ENCODE measurements at places on chromosomes 3 and 15. TPM values are rescaled to one million over a fixed set of nuclear protein-coding genes. Genes with fewer than 3 reads are reported as not detected.
A peak's percentile ranks its signal among the peaks of the same experiment; 100 is the strongest.

- H3K27me3 ChIP-seq: no peaks in the 10 kb centered on the region
- no peak overlapping the region for H3K27ac ChIP-seq
- H3K4me1 ChIP-seq: no peaks in the 10 kb centered on the region
- H3K36me3 ChIP-seq: no peaks in the 10 kb centered on the region
- DNase-seq: no peak
- H3K4me3 ChIP-seq: no peak overlapping the region
These were observed 78.3 kb downstream of the WNT7A start for GRCh38 chr3:13801361-13802204.

GRCh38 chr3:28598165-28598564, 249.5 kb upstream of the AZI2 start:
- no peak overlapping the region for H3K4me3 ChIP-seq
- H3K4me1 ChIP-seq: no peaks in the 10 kb centered on the region
- no peak for DNase-seq
- no peak overlapping the region for H3K27ac ChIP-seq
- no peaks in the 10 kb centered on the region for H3K36me3 ChIP-seq

DNA sequence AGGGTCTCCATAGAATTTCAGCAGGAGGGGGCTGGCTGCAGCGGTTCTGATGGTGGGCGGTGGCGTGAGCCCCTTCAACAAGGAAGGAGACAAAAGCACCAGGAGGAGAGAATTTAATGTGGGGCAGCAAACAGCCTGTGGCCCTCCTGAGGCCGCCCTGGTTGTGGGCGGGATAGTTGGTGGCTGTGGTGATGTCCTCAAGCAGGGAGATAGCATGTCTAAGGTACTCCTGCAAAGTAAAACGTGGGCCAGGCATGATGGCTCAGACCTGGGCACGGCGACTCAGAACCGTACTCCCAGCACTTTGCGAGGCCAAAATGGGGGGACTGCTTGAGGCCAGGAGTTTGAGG, 94.0 kb downstream of the LRRK1 start:
- H3K36me3 ChIP-seq: peaks cover 13% of the 10 kb centered on the region
- no peaks in the 10 kb centered on the region for H3K27me3 ChIP-seq
- peaks cover under 1% of the 10 kb centered on the region for H3K4me1 ChIP-seq
- H3K27ac ChIP-seq: no peak overlapping the region
- no peak overlapping the region for H3K4me3 ChIP-seq

HGD gene
- total RNA-seq: 0.59 TPM

TGM4 gene
- 0.46 TPM for total RNA-seq

GRCh38 chr3:62242831-62243509, 130.4 kb downstream of the FEZF2 start:
- DNase-seq: no peak
- no peak overlapping the region for H3K4me3 ChIP-seq
- H3K27me3 ChIP-seq: no peaks in the 10 kb centered on the region
- H3K4me1 ChIP-seq: no peaks in the 10 kb centered on the region
- H3K36me3 ChIP-seq: no peaks in the 10 kb centered on the region
- no peak overlapping the region for H3K27ac ChIP-seq

DNA sequence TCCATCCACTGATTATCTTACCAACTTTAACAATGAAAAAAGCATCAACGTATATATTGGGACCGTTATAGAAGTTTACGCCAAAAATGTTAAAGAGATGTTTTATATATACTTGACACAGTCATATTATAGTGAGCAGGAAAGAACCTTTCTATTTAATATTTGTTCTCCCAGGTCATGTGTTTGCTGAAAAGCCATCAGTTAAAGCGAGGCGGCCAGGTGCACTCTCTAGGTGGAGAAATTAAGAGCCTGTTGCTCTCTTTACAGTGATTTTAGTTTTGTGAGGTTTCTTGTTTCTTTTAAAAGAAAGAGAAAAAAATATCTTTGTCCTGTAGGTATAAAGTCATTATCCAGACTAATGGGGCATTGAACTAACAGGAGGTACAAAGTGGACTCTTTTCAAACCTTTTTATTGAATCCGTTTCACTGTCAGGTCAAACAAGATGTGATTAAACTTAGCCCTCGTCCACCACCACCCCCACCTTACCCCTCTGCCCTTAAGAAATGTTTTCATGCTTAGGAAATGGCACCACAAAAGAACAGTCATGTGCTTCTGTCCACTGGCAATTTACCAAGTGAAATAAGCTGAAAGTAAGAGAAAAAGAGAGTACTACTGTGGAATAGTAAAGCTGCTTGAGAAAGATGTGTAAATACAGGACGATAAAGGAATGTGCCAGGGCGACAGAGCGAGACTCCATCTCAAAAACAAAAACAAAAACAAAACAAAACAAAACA, 279.9 kb downstream of the PTPRG start:
- no peak overlapping the region for H3K27ac ChIP-seq
- no peaks in the 10 kb centered on the region for H3K36me3 ChIP-seq
- no peaks in the 10 kb centered on the region for H3K4me1 ChIP-seq

GRCh38 chr15:75916978-75917377, 13.3 kb downstream of the FBXO22 start:
- peaks cover 16% of the 10 kb centered on the region for H3K36me3 ChIP-seq
- H3K27ac ChIP-seq: no peak overlapping the region
- H3K27me3 ChIP-seq: no peaks in the 10 kb centered on the region
- no peak overlapping the region for H3K4me3 ChIP-seq
- H3K4me1 ChIP-seq: no peaks in the 10 kb centered on the region

GRCh38 chr15:68666120-68666811, 87.5 kb downstream of the CORO2B start:
- no peaks in the 10 kb centered on the region for H3K27me3 ChIP-seq
- DNase-seq: no peak
- H3K27ac ChIP-seq: no peak overlapping the region
- H3K4me1 ChIP-seq: no peaks in the 10 kb centered on the region
- no peak overlapping the region for H3K4me3 ChIP-seq

GRCh38 chr3:197709135-197709534, 27.6 kb downstream of the RUBCN start:
- H3K27ac ChIP-seq: no peak overlapping the region
- H3K4me1 ChIP-seq: peaks cover 16% of the 10 kb centered on the region
- H3K36me3 ChIP-seq: no peaks in the 10 kb centered on the region
- DNase-seq: no peak
- no peak overlapping the region for H3K4me3 ChIP-seq

IDH3A gene
- 116 TPM for total RNA-seq

MYRIP gene
- total RNA-seq: 0.59 TPM

GRCh38 chr15:59131456-59131855, 26.5 kb downstream of the CCNB2 start:
- no peaks in the 10 kb centered on the region for H3K27me3 ChIP-seq
- peaks cover 17% of the 10 kb centered on the region for H3K36me3 ChIP-seq
- no peak for DNase-seq

DNA sequence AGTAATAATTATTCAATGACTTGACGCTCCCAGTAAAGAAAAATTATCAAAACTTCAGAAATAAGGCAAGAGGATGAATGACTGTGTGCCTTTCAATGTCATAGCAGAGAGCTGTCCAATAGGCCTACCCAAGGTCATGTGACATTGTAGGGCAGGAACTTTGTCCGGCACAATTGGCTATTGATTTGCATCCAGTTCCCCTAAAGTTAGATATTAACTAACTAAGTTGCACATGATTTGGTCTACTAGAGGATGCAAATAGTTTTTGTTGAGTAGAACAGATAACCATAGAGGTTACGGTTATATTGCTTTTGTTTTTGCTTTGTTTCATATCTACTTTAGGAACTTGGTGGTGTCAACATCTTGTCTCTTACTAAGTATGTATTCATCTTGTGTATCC, 127.9 kb upstream of the PFN2 start:
- H3K36me3 ChIP-seq: no peaks in the 10 kb centered on the region
- H3K4me1 ChIP-seq: no peaks in the 10 kb centered on the region

COL6A5 gene
- not detected for total RNA-seq

GRCh38 chr15:63231706-63232105, 42.3 kb downstream of the RAB8B start:
- H3K36me3 ChIP-seq: no peaks in the 10 kb centered on the region
- no peak for DNase-seq
- H3K4me1 ChIP-seq: no peaks in the 10 kb centered on the region
- no peak overlapping the region for H3K27ac ChIP-seq
- no peaks in the 10 kb centered on the region for H3K27me3 ChIP-seq

GRCh38 chr15:80709542-80709941, 14.4 kb downstream of the ABHD17C start:
- no peak for DNase-seq
- no peaks in the 10 kb centered on the region for H3K27me3 ChIP-seq
- H3K4me1 ChIP-seq: no peaks in the 10 kb centered on the region
- H3K36me3 ChIP-seq: no peaks in the 10 kb centered on the region
- H3K4me3 ChIP-seq: no peak overlapping the region

- no peak overlapping the region for H3K4me3 ChIP-seq
- H3K4me1 ChIP-seq: no peaks in the 10 kb centered on the region
- no peaks in the 10 kb centered on the region for H3K27me3 ChIP-seq
- H3K27ac ChIP-seq: no peak overlapping the region
These were observed 463.6 kb downstream of the SHQ1 start for GRCh38 chr3:72384602-72385001.

- H3K4me3 ChIP-seq: no peak overlapping the region
- DNase-seq: no peak
- H3K27ac ChIP-seq: no peak overlapping the region
- H3K36me3 ChIP-seq: no peaks in the 10 kb centered on the region
These were observed 920.9 kb downstream of the TUSC7 start for GRCh38 chr3:117630469-117630868.

GRCh38 chr3:32383136-32383711, 8.4 kb upstream of the CMTM7 start:
- H3K36me3 ChIP-seq: no peaks in the 10 kb centered on the region
- H3K4me3 ChIP-seq: no peak overlapping the region
- no peaks in the 10 kb centered on the region for H3K27me3 ChIP-seq
- DNase-seq: no peak

DNA sequence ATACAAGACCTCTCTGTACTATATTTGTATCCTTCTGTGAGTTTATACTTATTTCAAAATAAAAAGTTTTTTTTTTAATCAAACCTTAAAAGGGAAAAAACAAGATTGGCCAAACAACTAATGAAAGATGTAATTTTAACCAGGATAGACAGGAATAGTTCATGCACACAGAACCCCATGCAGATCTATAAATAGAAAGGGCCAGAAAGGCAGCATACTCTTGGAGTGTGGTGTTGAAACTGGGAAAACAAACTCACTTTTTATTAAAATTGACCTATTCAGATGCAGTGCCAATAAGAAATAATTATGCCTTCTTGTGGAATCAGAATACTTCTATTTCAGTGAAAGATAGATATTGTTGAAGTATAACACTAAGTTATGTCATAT, 204.6 kb downstream of the PLCL2 start:
- no peak for DNase-seq
- no peaks in the 10 kb centered on the region for H3K36me3 ChIP-seq
- no peaks in the 10 kb centered on the region for H3K27me3 ChIP-seq
- no peak overlapping the region for H3K27ac ChIP-seq
- H3K4me1 ChIP-seq: no peaks in the 10 kb centered on the region
- H3K4me3 ChIP-seq: no peak overlapping the region

DNA sequence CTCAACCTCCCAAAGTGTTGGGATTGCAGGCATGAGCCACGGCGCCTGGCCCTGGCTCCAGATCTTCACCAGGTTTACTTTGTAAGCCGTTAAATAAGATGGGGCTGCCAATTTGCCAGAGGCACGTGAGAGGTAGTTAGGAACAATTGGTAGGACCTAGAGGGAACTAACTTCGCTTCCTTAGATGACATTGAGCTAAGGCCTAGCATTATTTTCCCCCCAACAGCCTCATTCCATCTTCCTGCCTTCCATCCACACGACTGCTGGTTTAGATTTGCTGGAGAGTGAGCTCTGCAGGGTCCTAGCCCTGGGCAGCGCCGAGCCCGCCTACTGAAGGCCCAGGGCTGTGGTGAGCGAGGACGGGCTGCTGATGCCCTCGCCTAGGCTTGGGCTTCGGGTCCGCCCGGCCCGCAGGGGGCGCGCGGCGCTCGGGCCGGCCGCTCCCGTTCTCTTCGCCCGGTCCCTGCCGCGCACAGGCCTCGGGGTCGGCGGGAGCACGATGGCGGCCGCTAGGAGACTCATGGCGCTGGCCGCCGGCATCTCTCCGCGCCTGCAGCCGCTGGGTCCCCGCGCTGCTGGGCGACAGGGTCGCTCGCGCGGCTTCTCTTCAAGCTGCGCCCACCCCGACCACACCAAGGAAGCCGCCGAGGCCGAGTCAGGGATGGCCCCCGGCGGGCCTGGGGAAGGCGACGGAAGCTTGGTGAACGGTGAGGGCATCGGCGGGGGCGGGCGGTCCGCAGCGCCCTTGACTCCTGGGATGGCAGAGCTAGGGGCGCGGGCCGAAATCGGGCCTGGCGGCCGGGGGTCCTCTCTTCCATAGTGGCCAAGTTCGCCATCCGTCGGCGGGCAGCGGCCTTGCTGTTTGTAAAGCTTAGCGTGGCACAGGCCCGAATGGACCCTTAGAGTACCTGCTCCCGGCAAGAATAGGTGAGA, 21.9 kb downstream of the DHX30 start:
- H3K36me3 ChIP-seq: peaks cover 10% of the 10 kb centered on the region
- peak overlapping the region; percentile 89 for H3K27ac ChIP-seq
- H3K27me3 ChIP-seq: no peaks in the 10 kb centered on the region
- peak overlapping the region; percentile 97 for H3K4me3 ChIP-seq
- DNase-seq: no peak

- DNase-seq: no peak
- H3K4me1 ChIP-seq: no peaks in the 10 kb centered on the region
- H3K27ac ChIP-seq: no peak overlapping the region
These were observed 32.8 kb downstream of the RIOX2 start for GRCh38 chr3:97939401-97939800.

- no peak overlapping the region for H3K27ac ChIP-seq
- no peaks in the 10 kb centered on the region for H3K36me3 ChIP-seq
- H3K4me1 ChIP-seq: no peaks in the 10 kb centered on the region
- no peaks in the 10 kb centered on the region for H3K27me3 ChIP-seq
- DNase-seq: no peak
These were observed 195.9 kb downstream of the TP63 start for GRCh38 chr3:189827108-189827507.

DNA sequence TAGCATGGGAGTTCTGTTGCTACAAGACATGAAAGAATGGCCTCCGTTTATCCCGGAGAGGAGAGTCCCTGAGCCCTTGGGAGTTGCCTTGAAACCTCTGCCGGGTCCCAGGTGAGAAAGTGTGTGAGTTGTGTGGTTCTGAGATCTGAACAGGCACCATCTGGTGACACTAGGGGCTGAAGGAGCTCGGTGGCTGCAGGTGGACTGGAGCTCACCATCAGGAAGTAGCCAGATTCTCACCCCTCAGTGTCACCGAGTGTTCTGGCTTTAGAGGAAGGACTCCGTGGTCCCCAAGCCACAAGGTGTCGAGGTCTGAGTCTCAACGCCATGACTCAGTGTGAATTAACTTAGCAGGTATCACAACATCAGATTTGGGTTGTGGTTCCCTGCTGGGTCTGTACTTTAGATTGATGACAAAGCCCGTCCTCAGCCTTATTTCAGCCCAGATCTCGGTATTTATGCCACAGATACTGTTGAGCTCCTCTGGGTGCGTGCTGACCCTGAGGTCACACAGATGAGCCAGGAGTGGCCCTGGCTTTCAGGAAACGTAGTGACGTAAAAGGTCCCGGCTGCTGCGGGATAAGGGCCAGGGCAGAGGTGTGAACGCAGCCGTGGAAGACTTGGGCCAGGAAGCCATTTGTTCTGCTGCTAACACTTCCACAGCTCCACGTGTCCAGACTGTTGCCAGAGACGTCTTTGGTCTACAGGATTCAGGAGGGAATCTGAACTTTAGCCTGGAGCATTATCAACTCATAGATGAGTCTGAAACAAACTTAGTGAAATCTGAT, 54.4 kb downstream of the PGPEP1L start:
- H3K4me1 ChIP-seq: no peaks in the 10 kb centered on the region
- no peak overlapping the region for H3K4me3 ChIP-seq
- no peaks in the 10 kb centered on the region for H3K36me3 ChIP-seq
- DNase-seq: no peak
- no peak overlapping the region for H3K27ac ChIP-seq
